Epithelial cell of esophagus (primary cell): ENCODE measurements at places on chromosomes 3 and 15.
A peak's percentile ranks its signal among the peaks of the same experiment; 100 is the strongest.

DNA sequence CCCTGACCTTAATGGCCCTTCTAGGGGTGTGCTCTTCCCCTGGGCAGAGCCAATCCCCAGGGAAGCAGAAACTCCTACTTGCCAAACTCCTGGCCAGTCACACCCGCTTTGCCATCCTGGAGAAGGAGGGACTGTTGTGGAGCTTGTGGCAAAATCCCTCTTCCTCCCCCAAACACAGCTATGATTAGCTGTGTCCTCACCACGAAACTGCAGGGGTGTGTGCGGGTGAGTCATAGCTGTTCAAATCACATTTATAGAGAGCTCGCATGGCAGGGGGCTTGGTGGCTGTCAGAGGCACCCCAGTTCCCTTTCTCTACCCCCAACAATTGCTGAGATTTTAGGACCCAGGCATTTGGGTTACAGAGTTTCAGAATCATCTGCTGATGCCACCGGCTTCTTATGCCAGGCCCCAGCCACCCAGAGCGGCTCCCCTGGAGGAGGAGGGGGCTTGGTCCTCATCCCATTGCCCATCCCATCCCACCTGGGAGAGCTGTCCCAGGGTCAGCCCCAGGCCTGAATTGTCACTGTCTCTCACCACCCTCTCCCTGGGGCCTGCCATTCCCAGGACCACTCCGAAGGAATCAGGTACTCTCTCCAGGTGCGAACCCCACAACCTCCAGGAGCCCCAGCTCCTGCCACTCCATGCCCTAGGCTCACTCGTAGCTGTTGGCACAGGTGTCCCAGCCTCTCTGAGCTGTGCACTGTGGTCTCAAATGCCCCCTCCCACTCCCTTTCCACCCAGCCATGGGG lies 28.8 kb upstream of the MAGEF1 start:
- DNase-seq: peak; percentile 98

GRCh38 chr15:34125945-34126344 lies 24.1 kb downstream of the PGBD4 start:
- no peak for DNase-seq

DNA sequence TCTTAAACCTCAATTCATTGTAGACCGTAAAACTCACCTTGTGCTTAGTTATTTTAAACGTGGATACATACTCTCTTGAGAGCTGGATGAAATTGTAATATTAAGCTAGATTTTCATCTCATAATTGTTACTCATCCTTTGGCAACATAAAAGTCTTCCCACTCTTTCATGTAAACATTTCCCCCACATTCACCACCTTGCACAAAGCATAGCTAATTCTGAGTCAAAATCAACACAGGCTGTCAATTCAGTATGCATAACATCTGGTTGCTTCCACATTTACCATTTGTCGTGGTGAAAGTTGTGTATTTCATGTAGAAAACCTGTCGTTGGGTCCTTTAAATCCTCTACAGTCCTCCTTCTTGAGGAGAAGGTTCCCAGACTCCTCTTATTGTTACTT lies 524.6 kb downstream of the OTOL1 start:
- no peak for DNase-seq

GRCh38 chr3:177683586-177683985 lies 486.3 kb upstream of the TBL1XR1 start:
- DNase-seq: no peak

DNA sequence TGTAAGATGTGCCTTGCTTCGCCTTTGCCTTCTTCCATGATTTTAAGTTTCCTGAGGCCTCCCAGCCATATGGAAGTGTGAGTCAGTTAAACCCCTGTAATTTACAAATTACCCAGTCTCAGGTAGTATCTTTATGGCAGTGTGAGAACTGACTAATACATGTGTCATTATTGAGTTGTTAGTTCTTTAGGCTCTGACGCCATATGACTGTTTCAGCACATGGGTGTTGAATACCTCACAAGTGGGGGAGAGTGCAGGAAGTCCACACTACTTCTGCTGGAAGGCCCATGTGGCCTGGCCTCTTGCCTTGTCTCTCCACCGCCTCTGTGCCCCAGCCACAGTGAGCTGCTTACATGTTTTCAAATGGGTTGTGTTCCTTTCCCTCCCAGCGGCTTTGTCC lies 28.5 kb downstream of the MFSD1 start:
- DNase-seq: peak; percentile 63

GRCh38 chr15:40953713-40954074 lies 423 bp downstream of the CHAC1 start:
- DNase-seq: no peak

DNA sequence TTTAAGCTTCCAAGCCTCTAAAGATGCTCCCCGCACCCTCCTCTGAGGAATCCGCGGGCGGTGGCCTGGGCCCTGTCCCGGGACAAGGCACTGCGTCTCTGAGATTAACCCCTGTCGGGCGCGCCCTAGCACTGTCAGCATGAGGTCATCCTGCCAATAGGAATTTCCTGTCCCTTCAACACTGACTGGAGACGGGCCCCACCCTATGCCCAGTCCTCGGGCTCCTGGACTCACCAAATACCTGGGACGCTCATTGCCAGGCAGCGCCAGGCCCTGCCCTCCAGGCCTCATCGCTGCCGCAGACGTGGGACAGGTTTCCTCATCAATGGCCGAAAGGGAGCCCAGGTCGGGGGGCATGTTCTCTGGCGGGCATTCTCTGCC lies 67.6 kb upstream of the SH3GL3 start:
- DNase-seq: peak; percentile 95

DNA sequence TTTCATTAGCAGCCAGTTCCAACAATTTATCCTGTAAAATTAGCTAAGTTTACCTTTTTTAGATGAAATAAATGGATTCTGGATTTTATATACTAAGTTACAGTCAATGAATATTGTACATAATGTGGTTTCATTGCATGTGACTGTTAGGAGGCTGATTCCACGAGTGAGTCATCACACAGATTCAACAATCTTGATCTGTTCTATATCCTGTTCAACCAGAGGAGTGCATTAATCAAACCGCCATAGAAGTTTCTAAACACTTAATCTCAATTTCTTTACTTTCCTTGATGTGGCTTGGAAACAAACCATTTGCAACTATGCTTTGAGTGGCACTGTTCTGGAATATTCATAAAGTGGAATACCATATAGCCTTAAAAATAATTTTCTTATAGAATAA lies 15.3 kb downstream of the DNAJC13 start:
- DNase-seq: peak; percentile 86

DNA sequence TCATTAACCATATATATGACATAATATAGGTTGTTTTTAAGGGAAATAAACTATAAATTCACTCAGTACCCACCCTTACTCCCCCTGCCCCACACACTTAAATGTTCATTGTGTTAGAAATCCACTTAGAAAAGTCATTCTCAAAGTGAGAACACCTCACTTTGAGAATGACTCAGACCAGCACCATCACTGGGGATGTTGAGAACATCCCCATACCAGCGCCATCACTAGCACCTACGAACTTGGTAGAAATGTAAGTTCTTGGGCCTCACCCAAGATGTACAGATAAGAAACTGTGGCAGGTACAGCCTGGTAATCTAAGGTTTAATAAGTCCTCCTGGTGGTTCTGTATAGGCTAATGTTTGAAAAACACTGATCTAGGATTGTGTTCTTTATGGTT lies 362.6 kb downstream of the LPP start:
- no peak for DNase-seq

DNA sequence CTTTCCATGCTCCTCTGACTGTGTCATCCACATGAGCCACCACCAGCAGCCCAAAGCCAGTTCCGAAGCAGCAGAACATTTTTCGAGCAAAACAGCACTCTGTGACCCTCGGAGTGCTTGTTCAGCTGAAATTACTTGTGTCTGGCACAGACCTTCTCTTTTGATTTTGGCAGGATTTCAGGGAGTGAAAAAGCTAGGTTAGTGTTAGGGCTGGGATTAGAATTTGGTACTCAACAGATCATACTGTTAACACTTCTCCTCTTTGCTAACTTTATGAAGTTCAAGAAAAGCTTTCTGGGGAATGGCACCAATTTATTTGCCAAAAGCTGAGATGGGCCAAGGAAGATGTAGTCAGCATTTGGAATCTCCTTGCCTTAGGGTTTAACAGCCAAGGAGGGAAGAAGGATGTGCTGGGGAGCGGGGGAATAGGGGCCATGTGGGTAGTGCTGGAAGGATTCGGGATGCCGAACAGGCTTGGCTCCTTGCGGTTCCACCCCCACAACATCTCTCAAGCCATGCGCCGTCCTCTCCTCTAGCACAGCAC lies 55.1 kb upstream of the TRA2B start:
- DNase-seq: no peak

- no peak for DNase-seq
Observed at GRCh38 chr3:165503346-165503745, 307.2 kb upstream of the SLITRK3 start.
